ENCODE measurements at places on chromosomes 5 and 9.

DNA sequence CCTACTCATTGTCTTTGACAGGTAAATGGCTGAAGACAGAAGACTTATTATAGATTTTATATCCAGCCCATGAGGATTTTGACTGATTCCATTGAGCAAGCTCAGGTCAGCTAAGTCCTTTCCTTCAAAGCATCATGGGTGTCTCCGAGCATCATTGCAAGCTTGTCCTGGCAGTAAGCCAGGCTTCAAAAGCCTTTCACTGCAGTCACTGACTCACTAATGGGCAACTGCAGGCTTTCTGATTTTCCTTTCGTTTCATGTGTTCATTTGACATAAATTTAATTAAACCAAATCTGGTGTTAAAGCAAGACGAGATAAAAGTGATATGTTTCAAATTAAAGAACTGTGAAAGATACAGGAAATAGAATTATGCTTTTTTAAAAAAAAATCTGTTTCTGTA, 426.2 kb downstream of the ANXA1 start:
- DNase-seq = no peak

GRCh38 chr5:113446358-113446927, 11.7 kb upstream of the TSSK1B start:
- DNase-seq = no peak

GRCh38 chr9:115262952-115263351, 145.0 kb upstream of the TNC start:
- DNase-seq = no peak

- DNase-seq = no peak
These were observed 295.5 kb upstream of the EFNA5 start for GRCh38 chr5:107966201-107966600.

DNA sequence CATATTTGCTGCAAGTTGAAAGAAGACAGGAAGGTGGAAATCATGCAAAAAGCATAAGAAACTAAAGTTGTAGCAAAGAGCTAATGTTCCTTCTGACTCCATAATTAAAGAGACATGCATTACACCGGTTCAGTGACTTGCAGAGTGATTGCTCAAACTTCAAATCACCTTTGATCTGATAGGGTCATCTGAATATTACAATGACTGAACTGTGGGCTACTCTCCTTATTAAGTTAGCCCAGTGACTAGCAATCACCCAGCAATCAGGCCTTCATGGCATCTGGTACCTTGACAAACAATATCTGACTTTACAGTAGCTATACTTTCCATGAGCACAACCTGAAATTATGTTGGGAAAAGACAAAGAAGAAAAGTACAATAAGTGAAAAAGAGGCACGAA, 84.9 kb downstream of the NREP start:
- DNase-seq = no peak

DNA sequence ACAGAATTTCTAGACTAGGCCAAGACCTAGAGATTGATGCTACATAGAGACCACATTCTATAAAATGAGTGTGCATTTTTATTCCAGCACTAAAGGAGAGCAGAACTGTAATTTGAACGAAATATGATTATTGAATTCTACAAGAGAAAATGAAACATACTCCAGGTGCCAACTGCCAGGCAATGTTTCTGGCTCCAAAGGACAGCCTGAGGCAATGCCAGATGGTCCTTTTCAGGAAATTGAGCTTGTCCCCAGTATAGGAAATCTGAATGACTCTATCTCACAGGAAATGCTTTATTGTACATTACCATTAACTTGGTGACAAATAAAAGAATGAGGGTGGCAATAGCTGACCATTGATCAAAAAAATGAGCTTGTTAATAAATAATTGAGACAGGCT, 28.8 kb upstream of the RASGRF2 start:
- no peak for DNase-seq

- DNase-seq = no peak
These were observed 185.6 kb upstream of the TLX3 start for GRCh38 chr5:171123417-171123816.

- DNase-seq = no peak
These were observed 140.1 kb downstream of the DOCK2 start for GRCh38 chr5:169777159-169777558.

GRCh38 chr9:89810431-89810830, 205.6 kb downstream of the GADD45G start:
- DNase-seq = no peak

DNA sequence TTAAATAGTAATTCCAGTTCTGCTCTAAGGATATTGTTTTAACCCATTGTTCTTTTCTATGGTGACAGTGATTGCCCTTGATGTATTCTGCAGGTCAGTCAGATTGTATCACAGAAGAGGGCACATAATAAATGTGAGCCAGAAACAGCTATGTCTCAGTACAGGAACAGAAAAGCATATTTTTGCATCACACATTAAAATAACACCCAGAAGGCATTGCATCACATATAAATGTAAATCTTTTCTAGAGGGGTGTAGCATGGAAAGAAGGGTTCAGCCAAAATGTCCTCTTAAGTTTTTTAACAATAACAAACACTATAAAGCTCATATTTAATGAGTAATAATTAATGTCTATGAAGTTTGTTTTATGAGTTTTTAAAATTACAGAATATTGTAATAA, 30.0 kb downstream of the ZCCHC7 start:
- DNase-seq = no peak

- no peak for DNase-seq
These were observed 54.7 kb downstream of the ANXA2R start for GRCh38 chr5:42985129-42986037.

DNA sequence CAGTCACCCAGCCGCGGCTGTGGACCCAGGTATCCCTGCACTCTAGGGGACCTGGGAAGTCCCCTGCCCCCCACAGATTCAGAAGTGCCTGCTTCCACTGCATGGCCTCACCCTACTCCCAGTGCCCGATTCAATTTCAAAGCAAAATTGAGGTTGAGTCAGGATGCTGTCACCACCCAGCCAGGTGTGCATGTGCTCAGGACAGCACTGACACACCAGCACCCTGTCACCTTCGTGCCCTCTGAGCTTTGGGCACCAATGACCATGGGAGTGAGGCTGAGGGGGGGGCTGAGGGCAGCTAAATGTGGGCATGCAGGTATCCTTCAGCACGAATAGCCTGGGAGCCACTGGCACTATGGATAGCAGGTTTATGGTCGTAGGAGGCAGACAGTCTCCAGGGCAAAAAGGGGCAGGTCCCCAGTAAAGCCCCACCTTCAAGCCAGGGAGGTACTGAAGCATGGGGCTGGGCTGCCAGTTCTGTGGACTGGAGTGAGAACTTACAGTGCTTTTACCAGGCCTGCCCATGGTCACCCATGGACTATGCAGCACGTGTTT, 1151.6 kb upstream of the CDH6 start:
- DNase-seq = no peak

DNA sequence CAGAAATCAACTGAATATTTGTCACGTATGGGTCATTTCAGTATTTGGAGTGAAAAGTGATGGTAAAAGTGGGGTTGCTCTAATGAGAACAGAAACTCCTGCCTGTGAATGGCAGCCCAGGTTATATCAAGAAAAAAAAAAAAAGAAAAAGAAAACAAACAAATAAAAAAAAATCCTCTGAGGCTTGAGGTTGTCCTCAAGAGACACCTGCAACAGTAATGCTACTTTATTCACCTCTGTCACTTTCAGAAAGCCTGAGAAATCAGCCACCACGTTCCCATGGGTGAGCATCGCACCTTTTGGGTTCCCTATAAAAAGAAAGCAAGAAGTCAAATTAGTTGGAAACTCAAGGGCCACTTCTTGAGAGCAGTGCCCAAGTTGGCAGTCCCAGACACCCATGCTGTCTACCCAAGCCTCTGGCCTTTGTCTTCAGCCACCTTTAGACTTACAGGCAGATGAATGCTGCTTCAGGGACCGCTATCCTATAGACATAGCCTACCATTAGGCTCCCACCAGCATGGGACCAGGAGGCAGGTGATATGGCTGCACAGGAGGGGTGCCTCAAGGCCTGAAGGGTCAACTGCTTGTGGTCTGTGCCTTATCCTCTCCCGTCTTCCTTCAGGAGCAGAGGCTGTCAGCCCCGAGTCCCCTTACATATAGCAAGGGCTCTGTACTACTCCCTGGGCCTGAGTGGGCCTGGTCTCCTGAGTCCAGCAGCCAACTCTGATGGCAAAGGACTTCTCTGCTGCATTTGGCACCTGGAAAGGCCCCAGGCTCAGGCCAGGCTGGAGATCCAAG, 31.1 kb upstream of the MEIKIN start:
- DNase-seq = no peak

GRCh38 chr5:178488696-178489095, 101.5 kb downstream of the COL23A1 start:
- no peak for DNase-seq

DNA sequence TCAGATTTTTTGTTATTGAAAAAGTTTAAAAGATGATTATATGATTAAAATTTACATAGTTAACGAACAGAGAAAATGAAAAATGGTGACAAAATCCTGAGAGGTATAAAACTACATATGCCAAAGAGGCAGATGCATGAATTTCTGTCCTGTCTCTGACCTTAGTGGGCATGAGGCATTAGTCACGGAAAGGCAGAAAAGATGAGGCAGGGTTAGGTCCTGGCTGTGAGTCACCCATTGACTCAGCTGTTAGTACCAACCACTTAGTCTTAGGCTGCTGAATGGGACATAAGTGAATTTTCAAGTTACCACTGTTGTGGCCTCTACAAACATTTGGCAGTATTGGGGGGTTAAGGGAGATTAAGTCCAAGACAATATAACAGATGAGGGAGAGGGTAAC, 33.1 kb downstream of the RASA1 start:
- DNase-seq = no peak

- no peak for DNase-seq
These were observed 184.4 kb upstream of the IER5L start for GRCh38 chr9:129362287-129363000.

DNA sequence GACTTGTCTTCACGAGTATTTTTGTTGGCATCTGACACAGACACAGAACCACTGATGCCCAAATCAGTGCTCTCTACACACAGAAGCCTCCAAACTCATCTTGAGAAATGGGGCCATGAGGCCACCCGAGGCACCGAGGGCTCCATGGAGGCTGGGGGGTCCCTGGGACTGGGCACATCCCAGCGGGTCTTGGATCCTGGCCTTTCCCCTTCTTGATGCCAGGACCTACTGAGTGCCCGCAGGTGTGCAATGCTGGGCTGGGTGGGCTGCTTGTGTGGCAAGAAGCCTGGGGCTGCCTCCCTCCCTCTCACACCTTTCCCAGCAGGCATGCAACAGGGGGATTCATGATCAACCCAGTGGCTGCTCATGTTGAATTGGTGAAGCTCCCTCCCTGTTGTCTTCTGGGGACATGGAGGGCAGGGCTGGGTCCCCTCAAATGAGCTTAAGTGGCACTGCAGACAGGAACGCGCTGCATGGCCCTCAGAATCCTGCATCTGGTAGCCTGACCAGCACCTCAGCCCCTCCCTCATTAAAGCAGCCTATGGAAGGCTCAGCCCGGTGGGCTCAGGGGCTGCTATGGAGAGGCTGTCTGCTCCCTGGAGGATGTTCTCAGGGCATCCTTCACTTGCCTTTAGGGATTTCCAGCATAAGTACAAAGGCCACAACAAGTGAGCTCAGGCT, 63.7 kb upstream of the SIMC1 start:
- DNase-seq = no peak

- DNase-seq = no peak
These were observed 24.8 kb downstream of the RAI14 start for GRCh38 chr5:34680896-34681295.

DNA sequence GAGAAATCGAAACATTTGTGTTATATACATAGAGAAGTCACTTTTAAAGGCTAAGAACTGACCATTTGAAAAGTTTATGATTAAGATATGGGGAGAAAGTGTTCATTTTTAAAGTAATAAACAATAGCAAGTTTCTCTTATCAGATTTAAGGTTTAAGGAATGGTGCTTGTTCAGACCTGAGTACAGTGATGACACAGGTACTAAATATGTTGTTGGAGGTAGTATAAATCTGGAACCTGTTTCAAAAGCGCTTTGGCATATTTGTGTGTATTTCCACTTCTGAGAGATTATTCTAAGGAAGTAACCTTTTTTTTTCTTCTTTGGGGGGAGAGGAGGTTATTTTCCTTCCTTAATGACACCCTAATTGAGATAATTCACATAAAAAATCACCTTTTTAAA, 18.4 kb downstream of the CDC42SE2 start:
- no peak for DNase-seq

DNA sequence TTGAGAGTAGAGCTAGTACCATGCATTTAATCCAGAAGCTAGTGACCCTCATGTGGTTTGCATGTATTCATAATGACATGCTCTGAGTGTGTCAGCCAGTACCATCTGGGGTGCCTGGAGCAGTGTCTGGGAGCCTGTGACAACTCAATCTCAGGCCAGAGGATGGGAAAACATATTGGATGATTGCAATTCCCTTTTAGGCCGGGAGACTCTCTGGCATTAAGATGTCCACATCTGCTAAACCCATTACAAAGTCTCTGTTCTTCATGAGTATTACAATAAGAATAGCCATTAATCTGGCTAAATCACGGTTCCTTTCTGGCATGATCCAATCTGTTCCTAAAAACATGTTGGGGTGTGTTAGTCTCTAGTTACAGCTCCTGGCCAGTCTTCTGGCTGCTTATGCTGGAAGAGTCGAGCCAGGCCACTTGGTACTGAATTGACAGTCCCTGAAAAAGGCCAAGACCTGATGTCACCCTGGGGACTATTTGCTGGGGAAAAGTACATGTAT, 475.7 kb downstream of the ENC1 start:
- no peak for DNase-seq

DNA sequence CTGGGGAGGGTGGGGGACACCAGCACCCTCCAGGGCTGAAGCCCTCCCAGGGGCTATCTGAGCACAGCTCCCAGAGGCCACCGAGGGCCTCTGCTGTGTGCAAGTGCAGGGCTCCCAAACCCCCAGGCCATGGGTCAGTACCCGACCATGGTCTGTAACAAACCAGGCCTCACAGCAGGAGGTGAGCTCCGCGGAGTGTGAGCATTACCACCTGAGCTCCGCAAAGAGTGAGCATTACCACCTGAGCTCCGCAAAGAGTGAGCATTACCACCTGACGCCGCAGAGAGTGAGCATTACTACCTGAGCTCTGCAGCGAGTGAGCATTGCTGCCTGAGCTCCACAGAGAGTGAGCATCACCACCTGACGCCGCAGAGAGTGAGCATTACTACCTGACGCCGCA, 152.9 kb upstream of the IRX2 start:
- DNase-seq = no peak

DNA sequence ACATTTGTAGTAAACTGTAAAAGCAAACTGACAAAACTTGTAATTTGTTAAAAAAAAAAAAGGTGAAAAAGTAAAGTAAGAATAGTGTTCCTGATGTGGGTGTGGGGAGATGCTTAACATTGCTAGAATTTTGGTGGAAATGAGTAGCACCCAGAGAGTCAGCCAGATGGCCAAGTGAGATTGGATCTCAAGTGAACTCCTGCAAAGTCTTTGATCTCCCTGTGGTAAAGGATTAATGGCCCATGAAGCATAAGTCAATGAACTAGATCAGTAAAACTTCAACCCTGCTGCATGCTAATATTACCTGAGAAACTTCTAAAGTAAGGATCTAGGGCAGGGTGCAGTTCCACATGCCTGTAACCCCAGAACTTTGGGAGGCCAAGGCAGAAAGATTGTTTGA, 19.0 kb upstream of the FAM169A start:
- no peak for DNase-seq

GRCh38 chr9:109083141-109083540, 36.6 kb downstream of the TMEM245 start:
- DNase-seq = no peak

Data from NCI-H2107 (cell line).